Gastrocnemius medialis (tissue), 4 donors: ENCODE measurements at places on chromosomes 7 and 10. TPM values are rescaled to one million over a fixed set of nuclear protein-coding genes. Genes with fewer than 3 reads are reported as not detected.

DNA sequence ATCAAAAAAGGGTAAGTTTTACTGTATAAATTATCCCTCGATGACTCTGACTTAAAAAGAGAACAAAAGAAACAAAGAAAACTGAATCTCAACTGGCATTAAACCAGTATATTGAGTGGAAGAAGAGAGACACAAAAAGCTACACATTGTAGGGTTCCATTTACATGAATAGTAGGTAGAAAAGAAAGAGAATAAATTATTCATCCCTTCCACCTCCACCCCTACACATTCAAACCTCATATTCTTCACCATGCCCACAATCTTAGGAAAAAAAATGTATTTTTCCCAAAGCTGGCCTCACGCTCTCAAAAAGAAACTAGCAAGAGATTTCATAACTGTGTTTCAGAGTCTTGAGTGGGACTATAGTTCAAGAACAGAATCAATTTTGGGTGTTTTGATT, 346.8 kb upstream of the AOAH start:
- no peaks in the 10 kb centered on the region for H3K27me3 ChIP-seq
- no peak for DNase-seq
- no peak overlapping the region for H3K4me3 ChIP-seq

Gene PDLIM1
- total RNA-seq = 572 TPM

DNA sequence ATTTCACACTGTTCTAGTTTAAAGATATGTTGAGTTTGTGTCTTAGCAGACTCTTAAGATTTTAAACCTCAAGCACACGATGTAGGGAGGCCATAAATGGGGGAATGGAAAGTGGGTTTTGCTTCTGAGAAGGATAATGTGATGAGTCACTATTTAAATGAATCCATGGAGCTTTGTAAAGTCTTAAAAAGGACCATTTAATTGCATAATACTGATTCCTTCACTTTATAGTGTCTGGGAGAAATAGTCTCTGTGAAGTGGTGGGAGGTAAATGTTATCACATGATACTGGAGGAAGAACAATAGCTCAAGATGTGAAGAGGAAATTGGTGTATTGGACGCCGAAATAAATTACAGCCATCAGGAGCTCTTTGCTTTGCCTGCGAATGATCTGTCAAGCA, 84.0 kb upstream of the MYO3A start:
- no peaks in the 10 kb centered on the region for H3K4me1 ChIP-seq
- H3K27me3 ChIP-seq = no peaks in the 10 kb centered on the region
- no peak overlapping the region for H3K27ac ChIP-seq
- no peak for DNase-seq
- no peaks in the 10 kb centered on the region for H3K36me3 ChIP-seq

DNA sequence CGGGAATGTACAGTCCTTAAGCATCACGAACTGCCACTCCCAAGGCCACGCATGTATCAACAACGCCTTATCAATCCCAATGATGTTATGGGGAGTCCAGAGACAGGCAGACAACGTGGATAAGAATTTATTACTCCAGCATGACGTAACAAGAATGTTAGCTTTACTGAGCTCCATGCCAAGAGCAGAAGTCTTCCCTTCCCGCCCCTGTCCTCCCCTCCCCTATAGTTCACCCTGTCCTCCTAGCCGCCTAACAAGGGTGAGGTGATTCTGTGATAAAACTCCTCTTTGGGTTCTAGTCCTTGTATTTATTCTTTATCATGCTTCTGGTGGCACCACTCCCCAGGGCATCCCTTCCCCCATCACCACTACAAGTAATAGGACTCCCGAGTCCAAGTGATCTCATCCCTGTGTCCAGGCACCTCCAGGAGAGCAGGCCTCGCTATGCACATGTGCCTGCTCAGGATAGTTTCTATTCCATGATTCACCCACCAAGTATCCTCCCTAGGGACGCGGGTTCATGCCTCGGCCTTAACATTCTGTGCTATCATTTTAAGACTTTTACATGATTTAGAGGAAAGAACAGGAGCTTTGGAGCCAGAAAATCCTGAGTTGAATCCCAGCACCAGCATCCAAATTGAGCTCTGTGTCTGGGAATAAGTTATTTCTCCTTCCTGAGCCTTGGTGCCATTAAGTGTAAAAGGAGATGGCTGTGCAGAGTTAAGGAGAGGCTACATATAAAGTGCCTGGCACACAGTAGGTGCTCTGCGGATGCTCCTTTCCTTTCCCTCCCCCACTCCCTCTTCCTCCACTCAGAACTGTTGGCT, 15.4 kb downstream of the GSDME start:
- no peak overlapping the region for H3K4me3 ChIP-seq
- no peaks in the 10 kb centered on the region for H3K27me3 ChIP-seq
- no peaks in the 10 kb centered on the region for H3K36me3 ChIP-seq
- peak; percentile 89 for DNase-seq

DNA sequence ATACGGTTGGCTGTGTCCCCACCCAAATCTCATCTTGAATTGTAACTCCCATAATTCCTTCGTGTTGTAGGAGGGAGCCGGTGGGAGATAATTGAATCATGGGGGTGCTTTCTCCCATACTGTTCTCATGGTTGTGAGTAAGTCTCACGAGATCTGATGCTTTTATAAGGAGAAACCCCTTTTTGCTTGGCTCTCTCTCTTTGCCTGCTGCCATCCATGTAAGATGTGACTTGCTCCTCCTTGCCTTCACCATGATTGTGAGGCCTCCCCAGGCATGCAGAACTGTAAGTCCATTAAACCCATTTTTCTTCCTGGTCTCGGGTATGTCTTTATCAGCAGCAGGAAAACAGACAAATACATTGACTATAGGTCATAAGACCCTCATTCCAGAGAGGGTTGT, 15.9 kb upstream of the ST8SIA6 start:
- H3K4me3 ChIP-seq = no peak overlapping the region
- H3K27me3 ChIP-seq = no peaks in the 10 kb centered on the region
- H3K27ac ChIP-seq = no peak overlapping the region
- DNase-seq = no peak
- H3K36me3 ChIP-seq = no peaks in the 10 kb centered on the region

Gene BMPER
- 1.7 TPM for total RNA-seq

DNA sequence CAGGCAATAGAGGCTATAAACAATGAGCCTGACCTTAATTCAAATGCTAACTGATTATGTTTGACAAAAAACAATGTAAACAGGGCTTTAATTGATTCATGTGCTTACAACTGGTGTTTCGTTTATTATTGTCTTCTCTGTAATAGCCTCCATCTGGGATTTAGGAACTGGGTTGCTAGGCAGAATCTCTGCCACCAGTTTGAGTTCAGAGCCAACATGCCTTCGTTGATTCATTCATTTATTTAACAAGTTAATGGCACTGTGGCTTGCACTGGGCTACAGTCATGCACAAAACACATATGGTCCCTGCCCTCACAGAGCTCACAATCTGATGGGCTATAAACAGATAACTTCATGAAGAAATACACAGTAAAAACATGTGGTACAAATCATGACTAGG, 19.6 kb upstream of the CDHR3 start:
- no peak overlapping the region for H3K4me3 ChIP-seq
- H3K36me3 ChIP-seq = no peaks in the 10 kb centered on the region
- H3K27me3 ChIP-seq = no peaks in the 10 kb centered on the region
- H3K27ac ChIP-seq = no peak overlapping the region
- no peak for DNase-seq
- H3K4me1 ChIP-seq = no peaks in the 10 kb centered on the region

Gene SEMA3A
- 0.10 TPM for total RNA-seq

Gene DDC
- not detected for total RNA-seq

DNA sequence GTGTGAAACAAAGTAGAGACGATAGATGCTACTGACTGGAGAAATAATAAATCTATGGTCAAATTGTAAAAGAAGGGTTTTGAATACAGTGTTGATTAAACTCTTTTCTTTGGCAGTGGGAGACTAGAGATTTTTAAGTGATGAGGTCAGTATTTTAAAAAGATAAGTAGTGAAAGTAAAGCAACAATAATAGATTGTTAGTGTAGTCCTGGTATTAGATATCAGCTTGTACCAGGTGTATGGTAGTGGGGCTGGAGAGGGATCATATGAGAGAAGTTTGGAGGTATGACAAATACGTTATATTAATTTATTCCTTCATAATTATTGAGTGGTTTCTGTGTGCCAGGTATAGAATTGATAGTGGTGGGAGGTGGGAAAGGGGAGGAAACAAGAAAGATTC, 25.2 kb downstream of the PHTF2 start:
- no peaks in the 10 kb centered on the region for H3K27me3 ChIP-seq
- peaks cover 15% of the 10 kb centered on the region for H3K4me1 ChIP-seq
- H3K36me3 ChIP-seq = no peaks in the 10 kb centered on the region
- DNase-seq = no peak
- no peak overlapping the region for H3K27ac ChIP-seq

DNA sequence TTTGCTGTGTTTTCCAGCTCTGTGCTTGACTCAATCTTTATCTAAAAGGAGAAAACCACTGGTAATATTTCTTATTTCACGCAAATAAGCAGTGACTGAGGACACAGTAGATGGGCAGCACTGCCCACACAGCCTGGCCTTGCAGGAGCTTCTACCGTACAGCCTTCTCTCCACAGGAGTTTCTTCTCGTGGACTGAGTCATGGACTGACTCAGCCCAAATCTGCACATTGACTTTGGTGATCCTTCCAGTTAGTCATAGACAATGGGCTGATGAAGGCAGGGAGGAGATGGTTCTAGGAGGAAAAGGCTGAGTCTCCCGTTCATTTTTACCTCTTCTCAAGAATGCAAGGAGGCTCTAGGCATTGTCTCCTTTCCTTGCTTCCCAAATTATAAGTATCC, 200.7 kb downstream of the RAPGEF5 start:
- H3K36me3 ChIP-seq = no peaks in the 10 kb centered on the region
- no peak for DNase-seq
- no peak overlapping the region for H3K27ac ChIP-seq
- H3K4me3 ChIP-seq = no peak overlapping the region
- H3K27me3 ChIP-seq = no peaks in the 10 kb centered on the region

DNA sequence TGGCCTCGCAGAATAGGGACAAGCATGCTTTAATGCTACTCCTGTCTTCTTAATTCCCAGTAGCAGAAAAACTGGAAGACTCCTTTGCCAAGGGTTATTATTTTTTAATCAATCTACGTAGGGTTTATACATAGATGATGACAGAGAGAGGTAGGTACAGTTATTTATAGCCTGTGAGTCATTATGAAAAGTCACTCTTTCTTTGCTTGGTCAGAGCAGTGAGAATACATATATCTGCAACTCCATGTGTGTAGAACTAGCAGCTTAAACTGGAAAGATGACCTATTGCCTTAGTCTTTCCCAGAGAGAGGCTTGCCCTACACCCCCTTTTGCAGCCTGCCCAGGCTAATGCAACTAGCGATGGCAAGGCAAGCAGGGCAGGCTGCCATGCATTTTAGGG, 1050.6 kb downstream of the NRG3 start:
- H3K27me3 ChIP-seq = no peaks in the 10 kb centered on the region
- H3K27ac ChIP-seq = no peak overlapping the region
- no peak overlapping the region for H3K4me3 ChIP-seq
- H3K36me3 ChIP-seq = no peaks in the 10 kb centered on the region
- no peak for DNase-seq
- no peaks in the 10 kb centered on the region for H3K4me1 ChIP-seq

- DNase-seq = no peak
- no peaks in the 10 kb centered on the region for H3K27me3 ChIP-seq
- no peak overlapping the region for H3K27ac ChIP-seq
- no peaks in the 10 kb centered on the region for H3K36me3 ChIP-seq
- no peaks in the 10 kb centered on the region for H3K4me1 ChIP-seq
- no peak overlapping the region for H3K4me3 ChIP-seq
Measured at GRCh38 chr10:71504570-71504969, 107.8 kb downstream of the CDH23 start.

- H3K27ac ChIP-seq = no peak overlapping the region
- H3K4me1 ChIP-seq = no peaks in the 10 kb centered on the region
- no peak overlapping the region for H3K4me3 ChIP-seq
- DNase-seq = no peak
- H3K27me3 ChIP-seq = no peaks in the 10 kb centered on the region
- no peaks in the 10 kb centered on the region for H3K36me3 ChIP-seq
Measured at GRCh38 chr10:129646973-129647372, 179.9 kb downstream of the MGMT start.

- no peaks in the 10 kb centered on the region for H3K27me3 ChIP-seq
- H3K4me3 ChIP-seq = no peak overlapping the region
- no peaks in the 10 kb centered on the region for H3K36me3 ChIP-seq
- H3K4me1 ChIP-seq = no peaks in the 10 kb centered on the region
- DNase-seq = no peak
Measured at GRCh38 chr10:33535866-33536265, 201.4 kb upstream of the NRP1 start.

- no peaks in the 10 kb centered on the region for H3K27me3 ChIP-seq
- no peak overlapping the region for H3K4me3 ChIP-seq
- H3K4me1 ChIP-seq = no peaks in the 10 kb centered on the region
- H3K27ac ChIP-seq = no peak overlapping the region
- H3K36me3 ChIP-seq = no peaks in the 10 kb centered on the region
Measured at GRCh38 chr10:49830846-49831245, 68.7 kb upstream of the OGDHL start.

Gene UCN3
- not detected for total RNA-seq

Gene TYW1B
- total RNA-seq = 2.5 TPM

DNA sequence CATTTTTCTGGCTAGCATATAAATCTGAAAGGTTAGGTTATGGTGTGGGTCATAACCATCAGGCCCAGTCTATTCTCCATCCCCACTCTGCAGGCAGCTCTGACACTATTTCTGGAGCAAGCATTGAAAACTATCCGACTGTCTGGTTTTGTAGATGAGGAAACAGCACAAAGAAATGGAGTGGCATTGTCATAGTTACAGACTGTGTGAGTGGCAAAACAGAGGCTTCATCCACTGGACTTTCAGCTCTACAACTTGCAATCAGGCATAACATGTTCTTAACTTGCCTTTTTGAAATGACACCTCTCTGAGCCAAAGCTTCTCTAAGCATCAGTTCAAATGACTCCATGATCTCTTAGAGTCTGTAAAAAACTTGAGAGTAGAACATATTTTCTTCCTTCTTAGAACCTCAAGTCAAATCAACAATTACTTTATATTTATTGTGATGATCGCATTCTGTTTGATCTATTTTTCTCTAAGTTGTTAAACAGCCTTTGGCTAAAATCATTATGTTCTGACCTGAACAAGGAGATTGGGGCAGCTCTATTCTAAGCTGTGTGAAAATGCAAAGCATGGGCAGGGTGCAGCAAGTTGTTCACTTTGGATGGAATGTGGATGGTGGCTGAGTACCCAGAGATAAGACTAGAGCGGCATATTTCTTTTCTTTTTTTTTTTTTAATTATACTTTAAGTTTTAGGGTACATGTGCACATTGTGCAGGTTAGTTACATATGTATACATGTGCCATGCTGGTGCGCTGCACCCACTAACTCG, 68.5 kb downstream of the LRRC4 start:
- H3K27ac ChIP-seq = no peak overlapping the region
- H3K27me3 ChIP-seq = no peaks in the 10 kb centered on the region
- H3K36me3 ChIP-seq = no peaks in the 10 kb centered on the region
